ENCODE measurements at places on chromosomes 13 and 19.
A peak's percentile ranks its signal among the peaks of the same experiment; 100 is the strongest.

DNA sequence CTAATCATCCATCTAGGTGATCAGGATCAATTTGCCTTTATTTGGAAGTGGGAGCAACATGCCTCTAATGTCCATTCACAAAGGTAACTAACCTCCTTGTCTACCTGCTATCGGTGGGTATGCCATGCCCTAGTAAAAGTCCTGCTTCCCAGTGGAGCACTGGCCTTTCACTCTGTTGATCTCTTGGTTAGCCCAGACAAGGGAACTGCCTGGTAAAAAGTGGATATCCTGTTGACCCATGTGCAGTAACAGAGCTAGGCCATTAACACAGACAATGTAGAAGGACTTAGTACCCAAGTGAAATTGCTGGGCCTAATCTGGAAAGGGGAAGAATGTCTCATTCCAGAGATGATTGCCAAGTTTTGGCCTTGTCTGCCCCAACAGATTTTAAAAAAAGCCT is 171.5 kb upstream of the CSNK1A1L start:
- no peak for DNase-seq

- DNase-seq = no peak
Measured at GRCh38 chr13:74975111-74975510, 506.9 kb downstream of the TBC1D4 start.

- DNase-seq = no peak
Measured at GRCh38 chr19:32859591-32859990, 10.0 kb downstream of the SLC7A9 start.

- DNase-seq = no peak
Measured at GRCh38 chr13:102322211-102322610, 79.6 kb downstream of the FGF14 start.

GRCh38 chr13:99339736-99340397 is 32.7 kb upstream of the GPR183 start:
- DNase-seq = peak; percentile 55

- DNase-seq = no peak
Measured at GRCh38 chr19:55554741-55555152, 9.4 kb upstream of the SBK3 start.

DNA sequence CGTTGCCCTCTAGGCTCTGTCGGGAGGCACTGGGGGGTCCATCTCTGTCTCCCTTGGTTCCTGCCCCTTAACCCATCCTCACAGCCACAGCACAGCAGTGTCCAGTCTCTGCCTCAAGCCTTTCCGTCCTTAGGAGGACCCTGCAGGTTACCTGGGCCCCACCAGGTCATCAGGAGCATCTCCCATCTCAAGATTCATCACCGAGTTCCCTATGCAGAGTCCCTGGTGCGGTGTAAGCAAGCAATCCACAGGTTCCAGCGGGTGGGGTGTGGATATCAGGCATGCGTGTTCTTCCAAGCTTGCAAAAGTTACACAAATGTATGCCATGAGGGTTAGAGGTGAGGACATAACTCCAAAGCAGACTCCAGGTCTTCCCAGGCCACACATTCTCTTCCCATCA is 20.9 kb upstream of the GAS6 start:
- no peak for DNase-seq

- no peak for DNase-seq
Measured at GRCh38 chr13:50588491-50589130, 254.9 kb downstream of the DLEU7 start.

DNA sequence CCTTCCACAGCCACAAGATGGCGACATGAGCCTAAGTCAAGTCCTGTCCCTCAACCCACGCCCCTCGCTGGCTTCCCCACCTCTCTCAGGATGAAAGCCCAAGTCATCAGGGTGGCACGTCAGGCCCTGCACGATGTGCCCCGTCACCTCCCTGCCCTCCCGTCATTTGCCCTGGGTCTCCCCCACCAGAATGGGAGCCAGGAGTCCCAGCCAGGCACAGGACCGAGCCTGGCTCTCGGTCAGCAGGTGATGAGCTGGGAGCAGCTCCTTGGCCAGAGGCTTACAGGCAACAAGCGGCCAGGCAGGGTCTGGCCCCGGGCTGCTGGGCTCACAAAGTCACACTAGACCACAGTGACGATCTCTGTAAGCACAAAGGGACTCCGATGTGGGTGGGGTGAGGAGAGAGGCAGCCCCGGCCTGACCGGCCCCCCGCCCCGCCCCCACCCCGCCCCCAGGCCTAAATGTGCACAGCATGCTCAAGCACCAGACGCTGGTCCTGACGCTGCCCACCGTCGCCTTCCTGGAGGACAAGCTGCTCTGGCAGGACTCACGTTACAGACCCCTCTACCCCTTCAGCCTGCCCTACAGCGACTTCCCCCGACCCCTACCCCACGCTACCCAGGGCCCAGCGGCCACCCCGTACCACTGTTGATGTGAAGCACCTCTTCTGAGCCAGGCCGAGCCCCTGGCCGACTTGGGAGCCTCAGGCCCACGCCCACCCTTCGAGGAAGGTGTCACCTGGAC is 7.3 kb downstream of the MRPL4 start:
- peak; percentile 74 for DNase-seq

DNA sequence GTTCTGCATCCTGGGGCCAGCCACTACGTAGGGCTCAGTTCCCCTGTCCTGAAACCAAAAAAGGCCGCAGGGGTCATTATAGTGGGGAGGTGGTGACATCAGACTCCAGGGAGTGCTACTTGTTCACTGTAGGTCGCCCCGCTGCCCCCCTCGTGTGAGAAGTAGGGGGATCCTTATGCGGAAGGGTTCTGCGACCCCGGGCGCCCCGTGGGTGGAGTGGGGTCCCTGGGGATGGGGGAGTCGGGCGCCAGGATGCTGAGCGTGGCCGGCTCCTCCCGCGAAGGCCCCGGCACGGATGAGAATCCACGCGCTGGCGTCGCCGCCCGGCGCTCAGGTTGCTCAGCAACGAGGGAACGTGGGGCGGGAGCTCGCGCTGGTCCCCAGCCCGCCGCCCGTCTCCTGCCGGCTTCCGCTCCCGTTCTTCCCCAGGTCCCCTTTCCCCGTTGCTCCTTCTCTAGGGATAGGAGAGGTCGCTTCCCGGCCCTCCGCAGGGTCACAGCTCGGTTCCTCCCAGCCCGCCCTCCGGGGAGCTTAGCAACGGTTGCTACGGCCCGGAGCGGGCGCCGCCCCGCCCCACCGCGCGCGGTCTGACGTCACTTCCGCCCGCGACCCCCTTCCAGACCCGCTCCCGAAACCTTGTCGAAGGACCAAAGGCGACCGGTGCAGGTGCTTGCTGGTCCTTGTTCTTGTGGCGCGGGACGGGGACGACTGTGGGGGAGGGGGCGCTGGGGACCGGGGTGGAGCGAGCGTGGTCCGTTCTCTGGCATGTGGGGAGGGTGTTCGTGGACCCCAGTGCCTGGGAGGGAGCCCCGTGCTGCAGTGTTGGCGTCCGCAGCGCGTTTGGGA is at the start of gene NAT14:
Gene NAT14, plus strand, starts transcription at position 596 of the 846 bp plus-strand sequence. CDS start 521 bp downstream, outside the sequence.
- peak; percentile 26 for DNase-seq

- peak; percentile 56 for DNase-seq
Measured at GRCh38 chr13:30376426-30377311, 45.6 kb upstream of the UBE2L5 start.

DNA sequence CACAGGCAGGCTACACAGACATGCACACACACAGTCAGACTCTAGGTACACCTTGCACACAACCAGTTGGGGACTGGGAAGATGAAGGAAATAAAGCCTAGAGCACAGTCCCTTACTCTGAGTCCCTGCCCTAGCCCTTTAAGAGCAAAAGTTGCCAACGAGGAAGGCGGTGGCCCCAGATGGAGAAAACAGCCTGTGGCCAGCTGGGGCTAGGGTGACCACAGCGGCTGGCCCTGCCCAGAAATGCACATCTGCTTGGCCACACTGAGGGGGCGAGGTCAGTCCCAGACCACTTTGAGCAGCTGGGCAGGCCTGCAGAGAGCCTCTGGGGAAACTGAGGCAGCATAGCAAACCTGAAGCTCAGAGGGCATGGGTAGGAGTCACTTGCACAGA is 52.3 kb downstream of the PTPRS start:
- DNase-seq = no peak

DNA sequence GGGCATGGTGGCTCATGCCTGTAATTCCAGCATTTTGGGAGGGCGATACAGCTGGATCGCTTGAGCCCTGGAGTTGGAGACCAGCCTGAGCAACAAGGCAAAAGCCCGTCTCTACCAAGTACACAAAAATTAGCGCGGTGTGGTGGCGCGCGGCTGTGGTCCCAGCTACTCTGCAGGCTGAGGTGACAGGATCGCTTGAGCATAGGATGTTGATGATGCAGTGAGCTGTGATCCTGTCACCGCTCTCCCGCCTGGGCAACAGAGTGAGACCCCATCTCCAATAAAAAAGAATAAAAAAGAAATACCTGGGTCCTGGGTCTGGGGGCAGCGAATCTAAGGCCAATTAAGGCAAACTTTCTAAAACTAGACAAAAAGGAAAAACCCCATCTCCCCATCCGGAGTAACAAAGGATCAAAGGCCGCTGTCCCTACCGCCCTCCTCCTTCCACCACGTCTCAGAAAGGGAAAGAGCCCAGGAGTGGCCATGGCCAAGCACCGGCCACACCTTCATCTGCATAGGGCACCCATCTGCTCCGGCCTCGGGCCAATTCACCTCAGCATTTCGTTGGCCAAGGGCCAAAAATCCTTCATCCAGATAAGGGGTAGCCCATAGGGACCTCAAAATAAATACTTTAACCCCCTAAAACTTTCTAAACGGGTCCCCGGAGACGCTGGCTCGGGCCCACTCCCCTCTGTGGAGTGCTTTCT is 851 bp downstream of the ZNF320 start:
- DNase-seq = no peak

GRCh38 chr13:40758811-40759210 is 12.2 kb downstream of the MRPS31 start:
- DNase-seq = no peak

GRCh38 chr13:109840201-109840892 is 54.0 kb upstream of the IRS2 start:
- no peak for DNase-seq

- DNase-seq = no peak
Measured at GRCh38 chr13:111398715-111399299, 78.4 kb downstream of the TEX29 start.

DNA sequence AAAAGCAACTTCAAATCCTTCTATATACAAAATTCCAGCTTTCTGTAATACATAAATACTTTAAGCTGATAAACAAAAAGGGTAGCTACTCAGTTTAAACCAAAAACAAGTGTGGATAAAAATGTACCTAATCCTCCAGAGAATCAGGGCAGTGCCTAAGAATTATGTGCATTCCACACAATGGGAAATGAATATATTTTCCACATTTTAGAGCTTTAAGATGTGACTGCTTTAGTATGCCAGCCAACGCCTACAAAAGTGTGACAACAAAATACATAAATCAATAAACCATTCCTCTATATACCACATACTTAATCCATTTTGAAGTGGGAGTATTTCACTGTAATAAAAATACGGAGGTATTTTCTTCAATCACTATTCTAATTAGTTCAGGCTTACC is 275.3 kb downstream of the DCT start:
- DNase-seq = no peak

DNA sequence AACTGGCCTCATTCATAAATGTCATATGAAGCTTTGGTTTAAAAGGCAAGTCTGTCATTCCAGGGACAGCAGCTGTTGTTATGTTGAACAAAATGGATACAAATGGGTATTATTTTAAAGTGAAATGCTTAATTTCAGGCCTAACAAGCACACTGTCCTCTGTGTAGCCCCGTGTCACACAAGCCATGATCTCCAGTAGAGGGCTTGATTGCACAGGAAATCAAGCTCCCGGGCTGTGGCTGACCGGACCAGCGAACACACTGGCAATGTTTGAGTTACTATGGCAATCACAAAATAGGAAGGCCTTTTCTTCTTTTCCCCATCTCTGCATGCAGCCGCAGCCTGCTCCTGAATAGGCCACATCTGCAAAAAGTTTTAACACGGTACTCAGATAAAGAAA is 64.0 kb upstream of the GSX1 start:
- no peak for DNase-seq

GRCh38 chr13:42334329-42334706 is 62.4 kb downstream of the AKAP11 start:
- DNase-seq = no peak

DNA sequence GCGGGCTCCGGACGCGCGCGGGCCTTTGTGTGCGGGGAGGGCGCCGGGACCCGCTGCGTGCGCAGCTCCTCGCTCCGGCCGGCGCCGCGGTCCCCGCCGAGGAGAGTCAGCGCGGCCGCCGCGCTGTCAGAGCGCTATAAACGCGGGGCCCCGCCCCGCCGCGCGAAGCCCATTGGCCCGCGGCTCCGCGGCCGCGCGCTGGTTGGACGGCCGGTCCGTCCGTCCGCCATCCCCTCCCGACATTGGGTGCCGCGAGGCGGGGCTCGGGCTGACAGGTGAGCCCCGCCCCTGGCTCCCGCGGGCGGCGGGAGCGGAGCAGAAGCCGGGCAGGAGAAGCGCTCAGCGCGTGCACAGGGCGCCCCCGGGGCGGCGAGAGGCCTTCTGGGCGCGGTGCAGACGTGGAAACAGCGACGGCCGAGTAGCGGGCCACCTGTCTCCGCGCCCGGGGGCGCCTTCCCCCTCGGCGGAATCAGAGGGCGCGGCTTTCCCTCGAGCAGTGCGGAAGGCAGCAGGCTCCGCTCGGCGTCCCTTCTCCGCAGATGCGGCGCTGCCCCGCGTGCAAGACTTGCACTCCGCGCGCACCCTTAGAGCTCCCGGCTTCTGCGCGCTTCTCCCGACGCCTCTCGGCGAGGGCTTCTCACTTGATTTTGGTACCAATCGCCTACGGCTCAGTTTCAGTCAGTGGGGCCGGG is at the start of gene EFNB2:
Gene EFNB2, minus strand, starts transcription at position 111 of the 692 bp plus-strand sequence. CDS start 698 bp downstream, outside the sequence.
- DNase-seq = peak; percentile 91

DNA sequence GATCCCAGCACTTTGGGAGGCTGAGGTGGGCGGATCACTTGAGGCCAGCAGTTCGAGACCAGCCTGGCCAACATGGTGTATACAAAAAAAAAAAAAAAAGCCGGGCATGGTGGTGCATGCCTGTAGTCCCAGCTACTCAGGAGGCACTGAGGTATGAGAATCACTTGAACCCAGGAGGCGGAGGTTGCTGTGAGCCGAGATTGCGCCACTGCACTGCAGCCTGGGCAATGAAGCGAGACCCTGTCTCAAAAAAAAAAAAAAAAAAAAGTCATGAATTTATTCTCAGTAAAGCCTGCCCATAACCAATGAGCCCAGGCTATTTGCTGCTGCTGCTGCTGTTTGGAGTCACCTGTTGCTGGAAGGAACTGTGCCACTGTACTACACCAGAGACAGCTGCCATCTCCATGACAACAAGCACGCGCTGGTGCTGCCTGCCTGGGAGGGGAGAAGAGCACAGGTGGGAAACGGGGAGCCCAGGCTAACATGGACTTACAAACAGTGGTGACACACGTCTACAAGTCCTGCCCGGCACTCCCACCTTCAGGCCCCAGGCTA is 11.3 kb downstream of the ZFR2 start:
- no peak for DNase-seq

DNA sequence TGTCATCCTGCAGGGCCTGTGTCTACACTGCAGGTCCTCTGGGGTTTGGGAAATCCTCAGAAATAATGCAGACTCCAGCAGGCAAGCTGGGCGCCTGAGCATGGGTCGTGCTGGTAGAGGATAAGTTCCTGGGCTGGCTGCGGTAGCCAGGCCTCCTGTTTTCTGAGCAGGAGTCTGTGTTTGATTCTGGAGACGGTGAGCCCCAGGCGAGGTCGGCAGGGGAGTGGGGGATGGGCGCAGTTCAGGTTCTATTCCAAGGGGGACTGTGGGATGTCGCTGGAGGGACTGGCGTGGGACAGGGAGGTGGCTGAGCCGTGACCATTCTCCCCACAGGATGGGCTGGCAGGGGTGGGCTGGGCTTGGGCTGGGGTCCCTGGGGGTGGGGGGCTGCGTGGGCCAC is 154.7 kb downstream of the KDM4B start:
- no peak for DNase-seq
